ENCODE measurements at places on chromosomes 11 and 22.
A peak's percentile ranks its signal among the peaks of the same experiment; 100 is the strongest.

DNA sequence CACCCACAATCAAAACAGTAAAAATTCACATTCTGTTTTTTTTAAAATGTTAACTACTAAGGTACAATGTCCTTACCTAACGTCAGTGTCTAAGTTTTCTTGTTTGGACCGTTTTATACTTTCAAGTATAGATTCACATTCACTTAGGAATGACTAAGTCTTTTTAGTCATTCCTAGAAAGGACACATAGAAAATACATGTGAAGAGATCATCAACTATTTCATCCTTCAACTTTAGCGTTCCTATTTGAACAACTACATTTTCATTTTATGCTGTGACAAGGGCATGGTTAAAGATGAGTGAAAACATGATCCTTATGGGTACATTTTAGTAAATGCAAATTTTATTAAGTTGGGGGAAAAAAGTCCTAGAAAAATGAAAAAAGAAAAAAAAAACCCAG is 62.8 kb downstream of the DDX10 start:
- DNase-seq, result no peak

DNA sequence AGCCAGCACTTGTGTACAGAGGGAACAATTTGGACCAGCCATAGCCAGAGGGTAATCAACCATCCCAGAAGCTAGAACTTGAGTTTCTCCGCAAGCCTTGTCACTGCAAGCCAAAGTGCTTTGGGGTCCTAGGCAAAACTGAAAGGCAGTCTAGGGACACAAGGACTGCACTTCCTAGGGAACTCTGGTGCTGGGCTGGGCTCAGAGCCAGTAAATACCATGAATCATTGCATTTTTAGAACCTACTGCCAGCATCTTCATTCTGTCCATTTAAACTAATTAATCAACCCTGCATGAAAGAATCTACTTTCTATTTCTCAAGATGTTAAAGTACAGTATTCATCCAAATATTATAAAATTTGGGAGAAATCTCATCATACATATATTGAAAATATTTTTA is 20.0 kb downstream of the PATE3 start:
- no peak for DNase-seq

GRCh38 chr11:61369372-61370348 is 7.5 kb downstream of the TMEM138 start:
- no peak for DNase-seq

GRCh38 chr11:92941676-92942571 is 27.5 kb upstream of the MTNR1B start:
- no peak for DNase-seq

GRCh38 chr11:101726988-101727387 is 143.2 kb upstream of the TRPC6 start:
- DNase-seq, result no peak

GRCh38 chr11:17831228-17831627 is 96.6 kb downstream of the KCNC1 start:
- no peak for DNase-seq

DNA sequence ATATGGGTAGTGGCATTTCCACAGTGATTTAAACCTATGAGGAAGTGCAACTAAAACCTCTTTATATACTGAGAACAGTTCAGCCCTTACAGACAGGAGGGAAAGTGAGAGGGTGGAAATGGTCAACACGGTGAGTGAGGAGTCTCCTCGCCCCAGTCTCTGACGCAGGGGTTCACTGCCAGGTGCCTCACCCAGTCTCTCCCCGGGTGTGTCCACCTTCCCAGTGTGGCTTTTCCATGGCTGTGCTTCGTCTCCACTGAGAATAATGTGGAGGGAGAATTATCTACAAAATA is 116.6 kb upstream of the TOP3B start:
- no peak for DNase-seq

DNA sequence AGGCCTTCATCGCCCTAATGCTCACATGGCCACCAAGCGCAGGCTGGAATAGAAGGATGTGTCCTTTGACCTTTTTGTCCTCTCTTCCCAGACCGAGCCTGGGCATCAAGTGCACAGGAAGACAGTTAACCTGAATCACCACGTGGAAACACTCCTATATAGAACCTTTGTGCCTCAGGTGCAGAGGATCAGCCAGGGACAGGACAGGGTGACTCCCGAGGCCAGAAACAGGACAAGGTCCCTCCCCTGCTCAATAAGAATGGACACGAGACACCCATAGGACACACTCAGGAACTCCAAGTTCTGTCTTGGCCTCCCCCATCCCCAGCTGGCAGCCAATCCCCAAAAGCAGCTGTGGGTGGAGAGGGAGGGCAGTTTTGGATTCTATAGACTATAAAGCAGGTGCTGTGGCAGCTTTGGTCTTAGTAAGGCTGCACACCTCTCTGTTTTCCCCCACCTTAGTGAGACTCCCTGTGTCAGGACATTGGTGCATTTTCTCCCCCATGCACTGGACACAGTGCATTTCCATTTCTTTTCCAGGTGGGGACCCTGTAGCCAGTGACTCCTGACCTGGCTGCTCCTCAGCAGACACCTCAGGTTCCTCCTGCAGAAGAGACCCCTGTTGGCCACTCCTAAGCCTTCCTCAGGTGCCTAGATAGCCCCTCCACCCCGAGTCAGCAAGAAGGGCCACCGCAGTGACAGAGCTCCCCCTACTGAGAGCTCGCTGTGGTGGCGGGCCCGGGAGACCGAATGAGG is 43.6 kb upstream of the POU2AF1 start:
- peak; percentile 62 for DNase-seq

DNA sequence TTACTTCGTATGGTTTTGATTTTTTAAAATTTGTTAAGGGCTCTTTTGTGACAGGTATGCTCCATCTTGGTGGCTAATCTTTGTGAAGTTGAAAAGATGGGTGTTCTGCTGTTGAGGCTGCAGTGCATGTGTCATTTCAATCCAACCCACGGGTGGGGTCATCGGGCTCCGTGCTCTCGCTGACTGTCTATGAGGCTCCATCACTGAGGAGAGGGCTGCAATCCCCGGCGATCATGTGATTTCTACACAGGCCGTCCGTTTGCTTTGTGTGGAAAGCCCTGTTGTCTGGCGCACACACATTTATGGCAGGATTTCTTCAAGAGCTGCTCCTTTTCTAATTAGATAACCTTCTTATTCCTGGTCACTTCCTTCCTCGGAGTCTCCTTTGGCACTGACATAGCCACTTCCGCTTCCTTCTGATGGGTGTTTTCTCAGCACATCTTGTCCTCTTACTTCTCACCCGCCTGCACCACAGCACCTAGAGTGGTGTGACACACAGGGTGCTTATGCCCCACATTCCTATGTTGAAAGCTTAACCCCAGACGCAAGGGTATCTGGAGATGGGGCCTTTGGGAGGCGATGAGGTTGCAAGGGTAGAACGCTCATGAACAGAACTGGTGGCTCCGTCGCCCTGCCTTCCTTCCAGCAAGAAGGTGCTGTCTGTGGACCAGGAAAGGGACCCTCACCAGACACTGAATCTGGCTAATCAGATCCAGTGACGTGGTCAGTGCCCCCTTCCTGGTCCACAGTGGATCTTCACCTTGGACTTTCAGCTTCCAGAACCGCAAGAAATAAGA is 9.4 kb downstream of the MOB2 start:
- no peak for DNase-seq

- DNase-seq, result no peak
These were observed 1.8 kb downstream of the DCPS start for GRCh38 chr11:126305699-126306098.

GRCh38 chr11:83156996-83157593 is at the start of gene PCF11:
TSS of gene PCF11 (plus strand) at chr11:83157131. CDS start at chr11:83157440, 309 bp downstream.
- no peak for DNase-seq

DNA sequence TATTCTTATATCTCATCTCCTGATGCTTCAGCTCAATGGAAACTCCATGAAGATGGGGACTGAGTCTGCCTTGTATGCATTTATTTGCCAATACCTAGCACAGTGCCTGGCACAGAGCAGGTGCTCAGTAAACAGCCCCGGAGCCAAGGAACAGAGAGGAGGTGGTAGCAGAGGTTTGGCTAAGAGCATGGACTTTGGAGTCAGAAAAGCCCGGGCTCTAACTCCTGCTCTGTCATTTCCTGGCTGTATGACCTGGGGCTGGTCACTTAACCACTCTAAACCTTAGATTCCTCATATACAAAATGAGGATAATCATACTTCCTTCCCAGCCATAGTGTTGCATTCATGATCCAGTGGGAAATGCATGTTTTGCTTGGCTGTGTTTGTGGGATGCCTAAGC is 36.6 kb downstream of the TP53I11 start:
- no peak for DNase-seq

- DNase-seq, result no peak
These were observed 37.7 kb downstream of the NTM start for GRCh38 chr11:131408025-131408640.

GRCh38 chr11:2690596-2691354 is 9.0 kb downstream of the KCNQ1OT1 start:
- no peak for DNase-seq

DNA sequence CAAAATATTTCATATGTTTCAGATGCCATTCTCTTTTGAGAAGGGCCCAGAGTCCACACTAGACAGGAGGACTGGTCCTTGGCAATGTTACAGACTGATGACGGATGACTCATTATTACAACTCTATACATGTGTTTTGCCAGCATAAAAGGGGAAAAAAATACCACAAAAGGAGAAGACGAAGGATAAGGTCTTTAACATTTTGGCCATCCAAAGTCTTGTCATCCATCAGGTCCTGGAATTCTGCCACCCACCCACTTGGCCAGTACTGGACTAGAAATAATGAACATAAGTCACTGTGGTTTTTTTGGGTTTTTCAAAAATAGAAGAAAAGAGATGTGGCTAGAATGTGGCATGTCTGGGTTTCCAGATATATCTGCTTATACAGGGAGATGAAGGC is 57.7 kb upstream of the BDNF start:
- DNase-seq, result no peak

DNA sequence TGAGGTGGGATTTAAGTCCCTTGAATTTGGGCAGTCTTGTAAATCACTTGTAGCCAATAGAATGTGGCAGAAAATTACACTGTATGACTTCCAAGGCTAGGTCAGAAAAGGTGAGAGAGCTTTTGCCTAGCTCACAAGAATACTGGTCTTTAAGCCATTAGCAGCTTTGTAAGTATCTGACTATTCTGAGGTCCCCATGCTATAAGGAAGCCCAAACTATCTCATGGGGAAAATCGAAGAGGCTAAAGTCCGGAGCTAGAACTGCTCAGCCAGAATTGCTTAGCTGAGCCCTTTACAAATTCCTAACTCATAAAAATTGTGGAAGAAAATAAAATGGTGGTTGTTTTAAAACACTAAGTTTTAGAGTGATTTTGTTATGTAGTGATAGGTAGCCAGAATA is 13.0 kb downstream of the FAR1 start:
- DNase-seq, result no peak

- no peak for DNase-seq
These were observed 911 bp downstream of the PANX2 start for GRCh38 chr22:50171319-50171964.

DNA sequence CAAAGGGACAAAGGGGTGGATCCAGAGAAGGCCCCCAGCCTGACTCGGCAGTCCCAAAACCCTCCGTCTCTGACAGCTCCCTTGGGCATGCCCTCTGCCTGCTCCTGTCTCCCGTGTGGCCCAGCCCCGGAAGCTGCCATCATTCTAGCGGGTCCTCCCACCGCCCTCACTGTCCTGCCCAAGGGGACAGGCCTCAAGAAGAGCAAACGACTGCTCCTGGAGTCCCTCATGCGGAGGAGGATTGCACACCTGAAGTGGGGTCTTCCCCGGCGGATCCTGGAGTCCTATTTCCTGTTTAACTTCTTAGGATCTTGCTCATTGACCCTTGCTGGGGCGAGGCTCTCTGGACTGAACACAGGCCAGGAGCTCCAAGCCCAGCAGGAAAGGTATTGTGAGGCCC is 2.6 kb upstream of the MEI1 start:
- no peak for DNase-seq

DNA sequence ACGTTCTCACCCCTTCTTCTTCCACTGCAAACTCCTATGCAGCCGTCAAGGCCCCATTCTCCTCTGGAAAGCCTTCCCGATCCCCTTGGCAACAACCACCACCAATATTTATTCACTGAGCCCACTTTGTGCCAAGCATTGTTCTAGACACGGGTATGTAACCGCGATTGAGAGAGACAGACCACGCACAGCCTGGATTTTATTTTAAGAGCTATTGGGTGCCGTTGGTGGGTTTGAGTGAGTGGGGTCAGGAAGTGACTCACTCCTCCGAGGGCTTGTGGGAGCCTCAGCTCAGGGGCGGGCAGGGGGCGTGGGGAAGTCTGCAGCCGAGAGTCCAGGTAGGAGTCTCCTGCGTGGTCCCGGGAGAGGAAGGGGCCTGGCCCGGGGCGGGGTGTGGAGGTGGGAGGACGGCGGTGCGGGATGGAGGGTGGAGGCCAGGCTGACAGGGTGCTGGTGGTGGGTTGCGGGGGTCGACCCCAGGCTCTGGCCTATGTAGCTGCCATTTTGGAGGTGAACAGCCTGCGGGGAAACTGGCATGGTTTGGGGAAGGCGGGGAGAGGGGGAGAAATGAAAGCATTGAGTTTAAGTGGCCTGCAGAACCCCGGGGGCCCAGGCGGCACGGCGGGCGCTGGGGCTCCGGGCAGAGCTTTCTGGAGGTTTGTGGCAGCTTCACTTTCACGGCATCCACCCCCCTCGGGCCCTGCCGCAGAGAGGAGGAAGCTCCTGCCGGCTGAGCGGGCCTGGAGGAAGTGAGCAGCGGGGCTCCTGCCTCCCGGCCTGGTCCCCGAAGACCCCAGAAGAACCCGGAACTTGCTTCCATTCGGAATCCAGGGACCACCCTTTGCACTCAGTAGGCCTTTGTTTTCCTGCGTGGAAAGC is 547 bp downstream of the PARVG start:
- no peak for DNase-seq

GRCh38 chr11:13429836-13430235 is 33.2 kb downstream of the BTBD10 start:
- no peak for DNase-seq

GRCh38 chr11:127620671-127621070 is 620.1 kb upstream of the KIRREL3 start:
- DNase-seq, result no peak

DNA sequence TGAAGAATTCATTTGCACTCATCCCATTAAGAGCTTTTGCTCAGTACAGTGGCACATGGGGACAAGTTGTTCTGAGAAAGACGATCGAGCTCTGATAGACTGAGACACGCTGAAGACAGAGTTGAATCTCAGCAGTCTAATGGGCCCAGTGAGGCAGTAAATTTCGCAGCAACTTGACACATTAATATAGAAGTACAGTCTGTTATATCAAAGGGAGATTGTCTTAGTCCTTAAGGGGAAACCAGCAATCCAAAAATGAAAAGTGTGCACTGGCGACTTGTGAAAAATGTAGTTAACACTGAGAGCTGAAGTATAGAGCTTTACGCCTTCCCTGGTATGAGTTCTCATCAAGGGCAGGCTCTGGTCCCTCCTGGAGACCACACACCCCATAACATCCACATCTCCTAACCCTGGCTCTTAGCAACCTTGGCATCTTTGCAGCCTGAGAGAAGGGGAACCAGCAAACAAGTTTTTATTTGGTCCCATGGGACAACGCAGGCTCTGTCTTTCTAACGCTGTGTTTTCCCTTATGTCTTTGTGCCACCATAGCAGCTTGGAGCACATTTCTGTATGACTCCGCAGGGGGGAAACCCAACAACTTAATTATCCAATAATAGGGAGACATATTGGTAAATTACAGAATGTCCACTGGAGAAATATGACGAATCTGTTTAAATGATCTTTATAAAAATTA is 952.5 kb downstream of the OPCML start:
- DNase-seq, result no peak

All from anterior cingulate cortex (tissue), 58 donors.